Right hindlimb (tissue), 1 donor: ENCODE measurements at places on chromosomes 3 and 15.

DNA sequence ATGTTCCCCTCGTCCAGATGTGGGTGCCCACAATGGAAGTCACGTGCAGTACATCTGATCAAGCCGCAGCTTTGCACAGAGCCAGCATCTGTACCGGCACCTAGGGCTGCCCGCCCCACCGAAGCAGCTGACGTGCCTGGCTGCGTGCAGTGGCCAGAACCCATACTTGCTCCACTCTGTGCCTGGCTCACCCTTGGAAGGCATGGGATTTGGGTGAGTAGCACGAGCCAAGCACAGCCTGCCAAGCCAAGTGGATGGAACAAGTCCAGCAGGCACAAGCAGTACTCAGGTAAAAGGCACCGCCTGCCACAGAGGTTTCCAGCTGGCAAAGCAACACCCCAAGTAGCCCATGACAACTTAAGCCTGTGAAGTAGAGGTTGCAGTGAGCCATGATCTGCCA is 261.3 kb downstream of the TBC1D5 start:
- DNase-seq = no peak

DNA sequence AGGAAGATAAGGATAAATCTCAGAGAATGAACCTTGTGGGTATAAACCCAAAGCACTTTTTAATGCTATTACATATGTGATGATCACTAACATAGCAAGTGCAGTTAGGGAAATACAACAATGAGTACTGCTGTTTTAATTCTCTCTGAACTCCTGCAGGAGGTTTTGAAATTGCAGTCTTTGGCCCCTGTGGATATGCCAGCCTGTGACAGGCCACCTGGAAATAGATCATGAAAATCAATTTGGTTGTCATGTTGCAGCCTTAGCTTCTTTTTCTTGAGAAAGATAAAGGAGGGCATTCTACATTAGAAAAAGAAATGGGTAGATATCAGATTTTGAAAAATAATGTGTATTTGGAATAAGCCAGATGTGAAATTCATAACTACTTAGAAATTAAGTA is 103.6 kb downstream of the RSRC1 start:
- no peak for DNase-seq

DNA sequence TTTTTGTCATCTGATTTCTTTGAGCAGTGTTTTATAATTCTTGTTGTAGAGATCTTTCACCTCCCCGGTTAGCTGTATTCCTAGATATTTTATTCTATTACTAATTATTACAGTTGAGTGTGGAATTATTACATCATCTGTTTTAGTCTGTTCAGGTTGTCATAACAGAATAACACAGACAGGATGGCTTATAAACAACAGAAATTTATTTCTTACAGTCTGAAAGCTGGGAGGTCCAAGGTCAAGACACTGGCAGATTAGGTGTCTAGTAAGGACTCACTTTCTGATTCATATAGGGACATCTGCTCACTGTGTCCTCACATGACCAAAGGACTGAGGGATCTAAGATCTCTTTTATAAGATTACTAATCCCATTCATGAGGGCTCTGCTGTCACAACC is 121.3 kb upstream of the THBS1 start:
- no peak for DNase-seq

GRCh38 chr3:30692498-30693130 is 86.2 kb downstream of the TGFBR2 start:
- no peak for DNase-seq

GRCh38 chr15:70264014-70264582 is 166.4 kb upstream of the TLE3 start:
- DNase-seq = peak; percentile 73

GRCh38 chr15:75153565-75154276 is 48.0 kb upstream of the C15orf39 start:
- DNase-seq = no peak

GRCh38 chr3:127412578-127413317 is 124.9 kb upstream of the PRR20G start:
- no peak for DNase-seq

GRCh38 chr3:115800489-115801075 is 177.3 kb downstream of the GAP43 start:
- no peak for DNase-seq

- no peak for DNase-seq
These were observed 23.6 kb downstream of the UBE3A start for GRCh38 chr15:25415217-25415616.

DNA sequence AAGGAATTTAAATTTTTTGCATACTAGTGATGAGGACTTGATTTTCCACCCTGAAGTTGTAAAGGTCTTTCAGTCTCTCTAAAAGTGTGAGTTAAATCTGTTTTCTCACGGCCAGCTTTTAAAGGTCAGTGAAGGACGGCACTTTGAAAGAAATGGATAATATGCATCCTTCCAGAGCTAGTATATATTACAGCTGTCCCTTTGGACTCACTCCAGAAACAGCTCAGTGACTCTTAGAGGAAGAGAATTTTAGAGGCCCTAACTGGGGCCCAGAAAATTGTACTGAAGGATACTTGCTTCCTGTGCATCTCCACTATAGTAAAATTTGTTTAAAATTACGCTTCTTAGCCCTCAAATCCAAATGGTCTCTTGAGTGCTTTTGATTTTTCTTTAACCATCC is 41.6 kb downstream of the PIK3CA start:
- DNase-seq = peak; percentile 44

GRCh38 chr3:65436580-65436979 is 602.1 kb downstream of the MAGI1 start:
- no peak for DNase-seq

DNA sequence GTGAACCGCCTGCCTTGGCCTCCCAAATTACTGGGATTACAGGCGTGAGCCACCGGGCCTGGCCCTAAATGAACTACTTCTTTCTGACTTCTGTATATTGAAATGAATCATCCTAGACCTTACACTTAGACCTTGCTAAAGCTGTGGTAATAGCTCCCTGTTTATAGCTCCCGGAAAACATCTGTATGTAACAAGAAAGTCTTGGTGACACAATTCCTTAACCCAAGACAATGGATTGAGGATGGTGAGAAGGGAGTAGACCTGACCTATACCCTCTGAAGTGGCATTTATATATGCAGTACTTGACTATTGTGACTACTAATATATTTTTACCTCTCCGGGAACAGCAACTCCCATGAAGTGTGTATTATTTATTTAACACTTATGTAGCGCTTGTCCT is 48.0 kb upstream of the TBL1XR1 start:
- DNase-seq = no peak

- no peak for DNase-seq
These were observed 144.6 kb downstream of the FOXP1 start for GRCh38 chr3:71438904-71439303.

DNA sequence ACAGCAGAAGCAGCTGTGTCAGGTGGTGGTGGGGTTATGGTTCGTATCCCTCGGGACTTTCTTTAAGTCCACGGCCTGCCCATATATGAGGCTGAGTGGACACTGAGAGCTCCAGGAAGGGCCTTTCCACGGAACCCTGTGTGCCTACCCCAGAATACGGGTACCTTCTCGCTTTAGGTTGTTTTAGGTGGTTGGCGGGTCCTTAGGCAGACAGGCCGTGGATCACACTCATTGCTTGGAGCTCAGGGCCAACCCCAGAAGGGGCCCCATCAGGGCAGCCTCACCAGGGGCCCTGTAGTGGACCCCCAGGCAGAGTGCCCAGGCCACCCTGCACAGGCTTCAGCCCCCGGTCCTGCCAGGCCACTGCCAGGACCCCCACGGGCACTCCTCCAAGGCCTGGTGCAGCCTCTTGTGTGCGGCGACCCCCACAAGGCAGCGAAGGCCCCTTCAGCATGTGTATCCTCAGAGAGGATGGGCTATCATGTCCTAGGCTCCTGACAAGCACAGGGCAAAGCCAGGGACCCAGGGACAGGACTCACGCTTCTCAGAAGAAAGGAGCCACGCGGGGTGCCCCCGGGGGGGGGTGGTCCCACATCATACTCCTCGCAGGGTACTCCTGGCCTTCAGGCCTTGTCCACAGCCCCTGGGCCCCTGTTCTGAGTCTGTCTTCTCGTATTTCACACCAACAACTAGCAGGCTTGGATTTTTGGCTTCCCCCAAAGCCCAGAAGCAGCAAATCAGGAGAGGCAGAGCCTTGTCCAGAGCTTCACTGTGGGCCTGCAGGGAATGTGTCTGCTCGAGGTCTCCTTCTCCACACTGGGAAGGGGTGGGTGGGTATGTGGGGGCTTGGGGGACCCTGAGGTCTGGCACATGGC is 93.4 kb downstream of the LRRK1 start:
- no peak for DNase-seq

- no peak for DNase-seq
These were observed 38.7 kb upstream of the DNAAF4 start for GRCh38 chr15:55546718-55547117.

DNA sequence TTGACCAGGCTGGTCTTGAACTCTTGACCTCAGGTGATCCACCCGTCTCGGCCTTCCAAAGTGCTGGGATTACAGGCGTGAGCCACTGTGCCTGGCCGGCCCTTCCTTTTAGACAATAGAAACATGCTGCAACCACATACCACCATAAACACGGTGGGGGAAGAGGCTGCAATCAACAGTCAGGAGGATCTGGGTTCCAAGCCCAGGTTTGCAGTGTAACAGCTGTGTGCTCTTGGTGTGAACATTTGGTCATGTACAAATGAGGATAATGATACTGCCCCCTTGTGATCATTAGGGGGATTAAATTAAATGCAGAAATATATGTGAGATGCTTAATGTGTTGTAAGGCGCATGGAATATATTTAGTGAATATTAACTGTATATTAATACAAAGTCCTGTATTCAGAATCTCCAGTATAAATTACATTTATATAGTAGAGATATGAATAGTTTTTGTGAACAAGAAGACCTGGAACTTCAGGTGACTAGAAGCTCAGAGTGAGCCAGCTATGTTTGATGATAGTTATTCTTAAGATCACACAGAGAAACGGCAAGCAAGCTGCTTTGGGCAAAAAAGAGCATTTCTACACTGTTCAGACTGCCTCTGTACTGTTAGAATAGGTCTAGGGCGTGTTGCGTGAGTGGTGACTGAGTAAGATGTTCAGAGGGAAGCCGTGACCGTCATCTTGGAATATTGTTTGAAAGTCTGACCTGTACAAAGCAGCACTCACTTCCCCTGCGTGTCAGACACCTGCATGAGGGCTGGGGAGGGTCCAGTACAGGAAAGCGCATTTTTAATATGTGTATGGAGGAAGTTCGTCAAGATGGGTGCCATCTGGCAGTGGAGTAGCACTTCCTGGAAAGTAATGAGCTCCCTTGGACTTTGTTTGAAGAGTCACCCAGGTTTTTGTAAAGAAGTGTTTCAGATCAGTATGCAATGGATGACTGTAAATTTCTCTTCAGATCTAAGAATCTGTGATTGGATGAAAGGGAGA is 125.8 kb downstream of the PGPEP1L start:
- no peak for DNase-seq

- DNase-seq = peak; percentile 59
These were observed 91.5 kb downstream of the ITPR1 start for GRCh38 chr3:4584456-4585249.

- no peak for DNase-seq
These were observed 8.1 kb downstream of the CFAP100 start for GRCh38 chr3:126402666-126403302.

- DNase-seq = peak; percentile 89
These were observed 13.5 kb downstream of the SNX33 start for GRCh38 chr15:75661100-75661755.

DNA sequence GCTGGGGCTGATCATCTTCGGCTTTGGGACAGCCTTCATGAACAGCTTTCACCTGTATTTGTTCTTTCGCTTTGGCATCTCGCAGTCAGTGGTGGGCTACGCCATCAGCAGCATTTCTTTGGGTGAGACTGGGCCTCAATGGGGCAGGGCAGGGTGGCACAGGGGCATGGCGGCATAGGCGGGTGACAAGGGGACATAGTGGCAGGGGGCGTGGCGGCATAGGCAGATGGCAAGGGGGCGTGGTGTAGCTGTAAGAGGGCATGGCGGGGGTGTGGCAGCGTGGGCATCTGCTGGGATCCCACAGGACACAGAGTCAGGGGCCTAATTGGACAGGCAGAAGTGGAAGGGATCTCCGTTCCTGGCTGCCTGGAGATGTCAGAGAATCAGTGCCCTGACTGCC is 25.5 kb downstream of the SLC22A14 start:
- DNase-seq = no peak

- DNase-seq = no peak
These were observed 3.1 kb upstream of the LPCAT4 start for GRCh38 chr15:34370129-34370528.

GRCh38 chr3:170162052-170162451 is 19.5 kb downstream of the PHC3 start:
- DNase-seq = no peak

DNA sequence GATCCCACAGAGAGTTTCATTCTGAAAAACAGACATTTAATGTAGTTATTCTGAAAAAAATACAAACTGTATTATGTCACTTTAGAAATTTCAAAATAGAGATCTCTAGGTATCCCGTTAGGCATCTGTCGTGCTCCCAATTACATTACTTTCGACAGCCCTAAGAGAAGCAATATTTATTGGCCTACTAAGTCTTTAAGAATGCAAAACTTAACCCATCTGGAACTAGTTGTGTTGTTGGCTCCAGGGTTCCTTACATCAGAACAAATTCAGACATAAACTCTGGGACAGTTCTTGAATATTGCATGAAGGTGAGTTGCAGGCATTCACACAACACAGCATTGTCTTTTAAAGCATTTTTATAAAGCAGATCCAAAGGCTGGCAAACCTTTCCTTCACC is 498.4 kb downstream of the FHIT start:
- no peak for DNase-seq

DNA sequence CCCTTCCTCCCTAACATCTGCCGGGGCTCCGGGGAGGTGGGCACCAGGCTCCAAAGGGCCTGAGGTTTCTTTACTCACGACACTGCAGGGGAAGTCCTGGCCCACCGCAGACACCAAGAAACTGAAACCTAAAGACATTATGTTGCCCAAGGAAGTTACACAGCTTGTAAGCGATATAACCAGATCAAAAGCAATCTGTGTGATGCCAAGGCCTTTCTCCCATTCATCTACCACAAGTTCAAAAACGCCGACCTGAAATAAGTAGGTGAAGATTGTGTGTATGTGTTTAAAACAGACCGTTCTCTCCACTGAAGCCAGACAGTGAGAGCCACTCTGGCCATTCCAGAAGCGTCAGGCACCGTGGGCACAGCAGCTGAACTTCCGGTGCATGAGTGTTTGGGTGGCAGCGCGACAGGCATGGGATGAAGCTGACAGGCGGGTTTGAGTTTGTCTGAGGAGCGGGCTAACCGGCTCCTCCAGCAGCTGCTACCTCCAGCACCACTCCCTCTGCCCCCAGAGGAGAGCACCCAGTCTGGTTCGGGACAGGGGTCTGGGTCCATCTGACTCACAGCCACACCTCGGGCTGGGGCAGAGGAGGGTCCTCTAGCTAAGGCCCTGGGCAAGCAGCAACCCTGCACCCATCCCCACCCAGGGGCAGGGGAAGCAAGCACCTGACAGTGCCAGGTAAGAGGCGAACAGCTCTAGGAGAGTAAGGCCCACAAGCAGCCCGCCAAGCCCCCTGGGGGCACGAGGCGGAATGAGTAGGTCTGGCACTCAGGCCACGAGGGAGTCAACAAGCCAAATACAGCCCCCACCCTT is 1.3 kb downstream of the TNK2 start:
- no peak for DNase-seq

GRCh38 chr15:89114990-89115389 is 26.7 kb downstream of the ABHD2 start:
- DNase-seq = no peak

GRCh38 chr3:22846566-22846965 is 356.6 kb upstream of the UBE2E2 start:
- DNase-seq = no peak

- peak; percentile 19 for DNase-seq
These were observed 52.8 kb downstream of the MGA start for GRCh38 chr15:41713047-41713446.

GRCh38 chr15:81411051-81411450 is 37.0 kb upstream of the TMC3 start:
- no peak for DNase-seq

- DNase-seq = no peak
These were observed 86.5 kb upstream of the PRR20G start for GRCh38 chr3:127374086-127375010.
